Activated naive CD4-positive, alpha-beta T cell treated with anti-CD3 and anti-CD28 coated beads, Interleukin-2, amount 50 U/mL, for 16 hours (primary cell): ENCODE measurements at places on chromosomes 2 and 18.

GRCh38 chr2:2827046-2827636 is 496.1 kb upstream of the MYT1L start:
- DNase-seq = no peak

DNA sequence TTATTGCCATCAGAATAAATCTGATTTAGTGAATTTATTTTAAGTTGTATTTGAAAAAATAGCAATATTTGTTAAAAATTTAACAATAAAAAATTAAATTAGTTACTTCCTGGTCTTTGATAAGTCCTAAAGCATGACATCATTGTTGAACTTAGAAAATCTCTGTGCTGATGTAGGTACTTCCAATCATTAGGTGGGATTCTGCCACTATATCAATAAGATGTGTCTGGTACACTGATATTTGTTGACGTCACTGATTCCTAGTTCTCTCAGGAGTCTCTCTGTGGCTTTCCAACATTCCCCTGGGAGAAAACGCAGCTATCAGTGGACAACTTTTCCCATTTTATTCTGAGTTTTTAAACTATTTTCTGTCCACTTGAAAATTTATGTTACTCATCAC is 143.5 kb downstream of the GALNT13 start:
- no peak for DNase-seq

DNA sequence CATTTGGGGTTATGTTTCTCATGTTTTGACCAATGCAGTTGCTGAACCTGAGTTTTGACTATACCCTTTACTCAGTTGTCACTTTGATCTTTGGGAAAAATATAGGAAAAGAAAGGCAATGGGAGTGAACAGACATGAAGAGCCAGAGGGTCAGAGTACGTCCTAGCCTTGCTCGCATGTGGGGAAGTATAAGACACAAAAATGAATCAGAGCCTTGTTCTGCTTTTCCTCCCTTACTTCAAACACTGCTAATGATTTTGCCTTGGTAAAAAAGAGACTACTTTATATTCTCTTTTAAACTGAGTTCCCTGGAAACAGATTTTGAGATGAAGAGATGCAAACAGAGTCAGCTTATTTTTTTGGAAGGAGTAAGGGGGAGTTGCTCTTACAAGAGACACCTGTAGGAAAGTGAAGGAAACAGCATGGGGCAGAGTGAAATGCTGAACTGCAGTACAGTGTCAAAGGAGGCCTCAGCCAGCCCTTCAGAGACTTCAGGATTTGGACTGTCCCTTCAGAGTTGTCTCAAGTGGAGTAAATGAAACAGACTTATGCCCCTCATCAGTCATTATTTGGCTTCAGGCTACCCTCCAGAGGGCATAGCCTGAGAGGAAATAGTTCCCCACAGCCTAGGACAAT is 11.1 kb upstream of the FAP start:
- no peak for DNase-seq

- DNase-seq = no peak
These were observed 3.8 kb downstream of the ZFAND2B start for GRCh38 chr2:219210196-219210885.

- no peak for DNase-seq
These were observed 104.5 kb upstream of the ZEB2 start for GRCh38 chr2:144624451-144624850.

GRCh38 chr18:6249788-6250187 is 164.9 kb downstream of the L3MBTL4 start:
- no peak for DNase-seq
